ENCODE measurements at places on chromosomes 2 and 18. TPM values are rescaled to one million over a fixed set of nuclear protein-coding genes. Genes with fewer than 3 reads are reported as not detected.

The HOXD11 gene
- not detected for polyA plus RNA-seq

The RPE gene
- polyA plus RNA-seq: 7.3 TPM

The MC4R gene
- 0.05 TPM for polyA plus RNA-seq

The TMEM182 gene
- 0.80 TPM for polyA plus RNA-seq

DNA sequence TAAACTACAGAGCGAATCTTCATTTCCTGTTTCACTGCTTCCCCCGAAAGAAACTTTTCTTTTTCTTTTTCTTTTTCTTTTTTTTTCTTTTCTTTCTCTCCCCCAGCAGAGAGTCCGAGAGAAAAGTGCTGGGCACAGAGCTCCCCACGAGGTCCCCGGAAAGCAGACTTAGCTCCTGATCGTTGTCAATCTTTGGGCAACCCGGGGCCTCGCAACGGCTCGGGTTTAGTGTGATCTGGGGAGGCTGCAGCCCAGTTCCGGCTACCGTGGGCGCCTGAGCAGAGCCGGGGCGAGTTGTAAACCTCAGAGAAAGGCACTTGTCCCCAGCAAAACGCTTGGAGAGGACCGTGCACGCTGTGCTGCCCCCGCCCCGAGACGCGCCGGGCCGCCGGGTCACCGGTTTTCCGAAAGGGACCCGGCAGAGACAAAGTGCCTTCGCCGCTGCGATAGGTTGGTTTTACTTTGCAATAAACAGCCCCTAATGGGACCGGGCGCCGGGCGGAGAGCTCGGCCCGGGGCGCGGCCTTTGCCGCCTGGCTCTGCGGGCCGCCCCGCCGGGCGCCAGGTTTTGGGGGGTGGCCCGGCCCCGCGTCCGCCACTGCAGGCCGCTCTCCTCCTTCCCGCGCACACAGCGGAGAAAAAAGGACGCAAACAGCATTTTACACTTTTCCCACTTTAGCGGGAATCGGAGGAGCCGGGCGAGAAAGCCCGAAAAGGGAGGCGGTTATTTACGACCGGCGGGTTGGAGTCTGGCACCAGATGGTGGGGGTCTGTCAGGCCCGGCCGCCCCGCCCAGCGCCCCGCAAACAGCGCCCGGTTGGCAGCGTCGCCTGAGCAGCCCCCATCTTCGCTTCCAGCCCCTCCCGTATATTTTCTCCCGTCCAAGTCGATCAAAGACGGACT lies 136.0 kb downstream of the INSIG2 start:
- H3K27ac ChIP-seq: no peak overlapping the region
- H3K4me3 ChIP-seq: peak overlapping the region; percentile 18
- no peak for DNase-seq
- peaks cover 5% of the 10 kb centered on the region for H3K4me1 ChIP-seq
- H3K27me3 ChIP-seq: peaks cover 15% of the 10 kb centered on the region

DNA sequence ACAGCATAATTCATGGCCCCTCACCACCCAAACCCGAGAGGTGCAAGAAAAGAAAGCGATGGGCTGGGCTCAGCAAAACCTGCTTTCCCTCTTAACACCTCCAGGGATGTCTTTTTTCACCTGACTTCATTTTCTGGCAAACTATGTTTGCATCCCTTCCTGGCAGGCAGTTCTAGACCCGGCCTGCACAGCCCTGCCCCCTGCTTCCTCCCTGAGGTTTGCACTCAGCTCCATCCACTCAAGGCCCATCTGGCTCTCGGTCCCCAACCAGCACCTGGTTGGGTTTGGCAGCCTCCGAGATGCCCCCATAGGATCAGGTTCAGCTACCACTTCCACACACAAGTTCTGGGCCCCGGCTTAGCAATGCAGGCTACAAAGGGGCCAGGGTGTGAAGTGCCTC lies 185.7 kb downstream of the SMAD7 start:
- H3K27me3 ChIP-seq: no peaks in the 10 kb centered on the region
- no peaks in the 10 kb centered on the region for H3K36me3 ChIP-seq
- H3K4me3 ChIP-seq: no peak overlapping the region
- H3K27ac ChIP-seq: no peak overlapping the region
- no peaks in the 10 kb centered on the region for H3K4me1 ChIP-seq
- DNase-seq: no peak

DNA sequence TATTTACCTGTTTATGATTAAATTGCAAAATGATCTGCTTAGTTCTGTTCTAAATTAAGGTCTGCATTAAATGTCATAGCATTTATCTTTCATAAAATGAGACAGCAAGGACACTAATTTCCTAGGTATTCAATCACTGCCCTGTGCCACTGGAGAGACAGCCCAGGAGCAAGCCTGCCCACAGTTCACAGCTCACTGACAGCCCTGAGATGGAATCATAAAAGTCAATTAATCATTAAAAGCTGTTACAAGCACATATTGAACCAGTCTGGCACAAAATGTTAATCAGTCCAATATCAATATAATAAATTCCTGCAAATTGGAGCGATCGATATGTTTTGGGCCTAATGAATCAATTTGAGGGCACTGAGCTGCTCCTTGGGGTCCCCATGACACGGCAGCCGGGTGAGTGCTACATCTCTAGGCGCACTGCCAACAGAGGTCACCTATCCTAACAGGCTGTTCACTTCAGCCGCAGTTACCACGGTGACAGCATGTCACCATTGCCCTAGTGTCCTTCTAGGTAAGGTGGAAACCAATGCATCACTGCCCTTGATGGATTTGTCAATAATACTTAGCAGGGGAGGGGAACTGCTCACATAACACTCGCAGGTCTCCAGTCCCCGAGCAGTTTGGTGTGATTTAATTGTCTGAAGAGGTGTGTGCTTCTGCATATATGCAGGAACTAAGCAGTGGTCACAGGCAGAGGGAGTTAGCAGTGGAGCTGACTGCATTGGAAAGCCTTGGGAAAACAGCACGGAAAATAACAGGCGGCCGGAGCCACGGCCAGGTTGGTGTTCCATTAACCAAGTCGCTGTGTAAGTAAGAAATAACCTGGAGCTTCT lies 47.3 kb downstream of the POU3F3 start:
- no peaks in the 10 kb centered on the region for H3K36me3 ChIP-seq
- H3K27me3 ChIP-seq: no peaks in the 10 kb centered on the region
- peak overlapping the region; percentile 30 for H3K27ac ChIP-seq
- no peak overlapping the region for H3K4me3 ChIP-seq
- no peaks in the 10 kb centered on the region for H3K4me1 ChIP-seq

DNA sequence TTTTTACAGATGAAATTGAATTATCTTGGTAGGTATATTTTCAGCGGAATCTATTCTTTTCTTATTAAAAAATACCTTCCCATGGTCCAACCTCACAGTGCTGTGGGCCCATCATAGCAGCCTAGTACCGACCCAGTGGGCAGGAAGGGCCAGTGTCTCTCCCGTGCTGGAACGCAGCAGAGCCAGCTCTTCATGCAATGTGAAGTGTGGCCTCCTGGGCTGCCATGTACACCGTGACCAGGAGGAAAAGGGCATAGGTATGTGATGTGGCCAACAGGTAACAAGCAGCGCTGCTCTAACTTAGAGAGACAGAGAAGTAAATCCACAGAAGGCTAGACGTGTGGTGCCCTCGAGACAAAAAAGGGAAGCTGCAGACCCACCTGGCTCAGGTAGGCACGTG lies 221.1 kb upstream of the SALL3 start:
- H3K36me3 ChIP-seq: no peaks in the 10 kb centered on the region
- no peaks in the 10 kb centered on the region for H3K4me1 ChIP-seq

- DNase-seq: peak; percentile 33
- H3K4me1 ChIP-seq: peaks cover 11% of the 10 kb centered on the region
- no peaks in the 10 kb centered on the region for H3K36me3 ChIP-seq
- H3K4me3 ChIP-seq: peak overlapping the region; percentile 52
- H3K27me3 ChIP-seq: no peaks in the 10 kb centered on the region
- H3K27ac ChIP-seq: no peak overlapping the region
Observed at GRCh38 chr2:115162494-115163293, 720.3 kb downstream of the DPP10 start.

DNA sequence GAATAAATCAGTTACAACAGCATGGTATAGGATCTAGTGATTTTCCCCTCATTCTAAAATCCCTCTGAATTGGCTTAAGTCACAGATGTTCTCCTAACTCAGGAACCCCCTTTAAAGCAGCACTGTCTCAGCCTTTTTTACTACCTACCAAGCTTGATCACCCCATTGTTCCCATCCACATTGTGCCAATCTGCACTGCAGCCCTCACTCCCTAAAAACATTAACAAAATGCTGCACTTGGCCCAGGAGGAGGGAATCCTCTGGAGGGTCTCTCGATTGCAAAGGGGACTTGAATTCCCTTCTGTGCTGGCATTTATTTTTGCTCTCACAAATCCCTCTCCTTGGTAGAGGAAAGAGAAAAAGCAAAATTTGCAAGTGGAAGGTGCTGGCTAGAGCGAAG lies 223.0 kb downstream of the PID1 start:
- no peaks in the 10 kb centered on the region for H3K27me3 ChIP-seq
- no peak overlapping the region for H3K27ac ChIP-seq
- DNase-seq: no peak
- H3K4me3 ChIP-seq: no peak overlapping the region

DNA sequence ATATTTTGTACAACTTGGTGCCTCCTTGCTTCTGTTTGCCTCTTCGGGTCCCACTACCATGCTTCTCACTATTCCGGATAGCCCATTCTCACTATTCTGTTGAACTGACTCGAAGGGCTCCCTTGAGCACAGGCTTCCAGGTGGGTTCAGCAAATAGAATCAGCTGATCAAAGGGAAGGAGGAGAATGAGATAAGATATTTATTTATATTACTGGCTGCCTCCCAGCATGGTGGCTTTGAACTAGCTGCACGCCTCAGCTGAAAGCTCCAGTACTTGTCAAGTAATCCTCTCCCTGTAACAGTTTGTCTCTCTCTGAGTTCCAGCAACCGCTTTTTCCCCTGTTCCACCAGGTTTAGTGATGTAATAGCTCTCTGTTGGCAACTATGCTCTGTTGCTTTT lies 187.8 kb upstream of the HNRNPA3 start:
- H3K36me3 ChIP-seq: no peaks in the 10 kb centered on the region
- no peaks in the 10 kb centered on the region for H3K27me3 ChIP-seq
- H3K27ac ChIP-seq: no peak overlapping the region
- H3K4me1 ChIP-seq: no peaks in the 10 kb centered on the region
- no peak for DNase-seq

- DNase-seq: no peak
- no peak overlapping the region for H3K27ac ChIP-seq
- no peaks in the 10 kb centered on the region for H3K36me3 ChIP-seq
- H3K27me3 ChIP-seq: no peaks in the 10 kb centered on the region
- H3K4me3 ChIP-seq: no peak overlapping the region
- H3K4me1 ChIP-seq: no peaks in the 10 kb centered on the region
Observed at GRCh38 chr2:174210862-174211261, 37.5 kb downstream of the OLA1 start.

- no peaks in the 10 kb centered on the region for H3K27me3 ChIP-seq
- DNase-seq: no peak
- no peak overlapping the region for H3K27ac ChIP-seq
Observed at GRCh38 chr2:72980535-72981217, 63.4 kb downstream of the EMX1 start.

Data from pancreas (tissue), 10 donors.